ENCODE measurements at places on chromosomes 12 and 14.

DNA sequence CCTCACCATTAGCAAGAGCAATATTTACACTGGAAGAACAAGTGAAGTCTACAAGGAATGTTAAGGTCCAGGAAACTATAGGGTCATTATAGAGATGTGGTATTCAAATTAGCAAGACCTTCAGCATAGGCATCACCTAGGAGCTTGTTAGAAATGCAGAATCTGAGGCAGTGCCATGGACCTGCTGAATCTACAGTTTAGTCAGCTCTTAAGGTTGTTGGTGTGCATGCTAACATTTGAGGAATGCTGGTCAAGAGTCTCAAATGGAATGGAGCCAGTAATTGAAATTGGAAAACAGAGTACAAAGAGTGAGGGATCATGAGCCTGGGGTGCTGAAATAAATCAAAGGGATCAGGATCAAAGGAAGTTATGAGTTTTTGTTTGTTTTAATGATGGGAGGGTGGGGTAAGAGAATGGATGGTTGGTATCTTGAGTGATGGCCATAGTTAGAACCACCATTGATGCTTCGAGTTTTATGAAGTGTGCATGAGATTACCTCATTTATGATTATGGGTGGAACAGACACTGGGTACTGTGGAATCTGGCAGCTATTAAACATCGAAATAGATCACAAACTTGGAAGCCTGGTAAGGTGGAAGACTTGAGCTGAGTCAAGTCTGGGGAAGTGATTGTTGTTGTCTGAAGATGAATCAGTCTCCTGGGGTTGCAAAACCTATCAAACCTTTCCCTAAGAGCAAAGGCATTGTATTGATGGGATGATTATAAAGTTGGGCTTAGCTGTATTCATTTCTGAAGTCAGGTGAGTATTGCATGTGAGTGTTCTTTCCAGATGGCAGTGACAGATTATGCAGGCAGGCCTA is 323.3 kb upstream of the E2F7 start:
- DNase-seq = no peak

GRCh38 chr12:49366096-49366651 is 1.1 kb upstream of the SPATS2 start:
- DNase-seq = peak; percentile 10

- DNase-seq = no peak
Observed at GRCh38 chr14:90114554-90114953, 52.8 kb downstream of the KCNK13 start.

DNA sequence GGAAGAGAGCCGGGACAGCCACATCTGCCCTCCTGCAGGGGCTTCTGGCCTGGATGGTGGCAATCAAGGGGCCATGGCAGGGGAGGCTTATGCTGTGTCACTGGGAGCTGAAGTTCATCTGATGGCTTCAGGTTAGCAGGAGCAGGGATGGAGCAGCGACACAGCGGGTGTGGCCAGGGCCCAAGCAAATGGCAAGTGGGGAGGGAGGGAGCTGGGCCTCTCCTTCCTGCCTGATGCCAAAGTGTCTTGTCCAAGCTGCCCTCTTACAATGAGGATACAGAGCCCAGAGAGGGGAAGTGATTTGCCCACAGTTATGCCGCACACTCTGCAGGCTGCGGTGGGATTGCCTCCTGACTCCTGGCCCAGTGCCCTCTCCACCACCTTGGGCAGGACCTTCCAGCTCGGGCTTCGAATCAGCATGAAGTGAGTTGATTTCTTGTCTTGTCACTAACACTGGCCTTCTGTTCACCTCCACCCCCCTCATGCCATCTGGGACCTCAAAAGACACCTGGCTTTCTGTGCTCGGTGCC is 51.3 kb downstream of the IQSEC3 start:
- no peak for DNase-seq

DNA sequence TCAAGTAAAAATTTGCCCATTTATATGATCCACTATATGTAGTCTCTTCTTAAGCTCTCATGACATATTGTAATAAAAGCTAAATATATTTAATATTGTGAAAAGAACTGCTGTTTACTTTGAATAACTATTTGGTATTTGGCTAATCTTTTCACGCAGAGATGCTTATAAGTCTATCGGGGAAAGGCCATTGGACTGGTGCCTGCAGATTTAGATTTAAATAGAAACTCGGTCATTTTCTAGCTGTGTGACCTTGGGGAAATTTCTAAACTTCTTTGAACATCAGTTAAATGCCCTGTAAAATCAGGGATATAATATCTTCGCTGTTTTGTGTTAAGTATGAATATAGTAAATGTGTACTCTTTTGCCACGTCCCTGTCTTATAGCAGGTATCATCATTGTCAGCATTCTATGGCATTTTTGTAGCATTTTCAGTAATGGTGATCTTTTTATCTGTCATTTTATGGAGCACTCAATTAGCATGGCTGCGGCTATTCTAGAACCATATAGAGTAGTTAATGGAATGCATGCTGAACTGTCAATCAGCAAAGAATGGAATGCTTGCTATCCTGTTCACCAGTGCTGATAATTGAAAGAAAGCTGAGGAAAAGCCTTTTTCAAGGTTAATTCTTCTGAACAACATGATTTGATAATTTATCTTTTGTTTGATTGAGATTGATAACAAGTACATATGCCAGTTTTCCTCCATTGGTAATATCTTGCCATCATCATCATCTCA is 181.2 kb downstream of the TMTC2 start:
- DNase-seq = no peak

DNA sequence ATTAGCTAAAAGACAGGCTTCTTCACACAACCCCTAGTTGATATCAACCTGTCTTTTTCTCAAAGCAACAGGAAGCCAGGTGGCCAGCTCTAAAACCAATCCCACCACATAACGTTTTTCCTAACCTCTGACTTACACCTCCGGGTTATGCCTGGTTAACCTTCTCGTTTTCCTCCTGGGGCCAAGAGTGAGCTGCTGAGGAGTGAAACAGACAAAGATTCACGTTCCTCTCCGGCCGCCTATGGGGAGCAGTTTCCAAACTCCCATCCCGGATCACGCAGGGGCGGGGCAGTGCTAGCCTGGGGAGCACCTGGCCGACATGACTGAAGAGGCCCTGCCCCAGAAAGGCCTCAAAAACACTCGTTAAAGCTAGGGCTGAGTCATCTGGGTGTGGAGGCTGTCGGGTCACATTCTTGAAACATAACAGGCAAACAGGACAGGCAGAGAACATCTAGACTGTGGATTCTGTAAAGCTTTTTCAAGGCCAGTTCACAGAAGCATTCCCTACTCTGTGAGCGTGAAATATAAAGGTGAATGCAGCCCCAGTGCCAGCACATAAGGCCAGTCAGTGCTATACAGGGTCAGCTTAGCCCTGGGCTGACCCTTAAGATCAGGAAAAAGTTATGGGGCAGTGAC is 25.9 kb upstream of the LGALS3 start:
- peak; percentile 97 for DNase-seq

DNA sequence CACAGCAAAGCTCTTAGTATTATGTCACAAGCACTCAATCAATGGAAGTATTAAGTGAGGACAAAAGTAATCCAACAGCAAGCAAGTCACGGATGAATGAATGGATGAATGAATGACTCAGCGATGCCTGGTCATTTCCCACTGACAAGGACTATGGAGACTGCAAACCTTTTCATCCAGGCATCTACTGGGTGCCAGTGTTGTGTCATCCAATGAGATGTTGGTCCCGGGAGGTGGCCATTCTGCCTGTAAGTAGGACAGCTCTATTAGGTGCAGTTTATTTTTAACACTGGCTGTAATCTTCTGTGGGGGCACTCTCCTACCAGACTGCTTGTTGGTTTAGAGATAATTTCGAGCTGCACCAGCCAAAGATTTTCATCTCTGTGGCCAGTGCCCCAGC is 39.4 kb downstream of the STAB2 start:
- DNase-seq = no peak

GRCh38 chr12:76957301-76957700 is 78.5 kb upstream of the CSRP2 start:
- DNase-seq = no peak

DNA sequence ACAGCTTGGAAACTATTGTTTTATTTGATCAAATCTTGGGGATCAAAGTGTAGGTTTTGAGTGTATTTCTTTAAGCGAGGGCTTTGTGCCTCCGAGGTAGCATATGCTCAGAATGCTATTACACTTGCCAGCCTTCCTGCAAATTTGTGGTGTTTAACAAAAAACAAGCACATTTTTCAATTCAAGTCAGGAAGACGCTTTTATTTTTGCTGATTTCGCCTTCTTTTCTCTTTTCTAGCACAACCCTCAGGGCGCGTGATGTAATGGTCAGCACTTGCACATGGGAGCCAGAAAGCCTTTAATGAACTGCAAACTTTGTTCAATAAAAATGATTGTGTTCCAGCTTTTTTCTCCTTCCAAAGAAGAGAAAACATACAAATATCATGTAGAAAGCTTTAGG is 466.5 kb downstream of the PRKD1 start:
- DNase-seq = peak; percentile 3

DNA sequence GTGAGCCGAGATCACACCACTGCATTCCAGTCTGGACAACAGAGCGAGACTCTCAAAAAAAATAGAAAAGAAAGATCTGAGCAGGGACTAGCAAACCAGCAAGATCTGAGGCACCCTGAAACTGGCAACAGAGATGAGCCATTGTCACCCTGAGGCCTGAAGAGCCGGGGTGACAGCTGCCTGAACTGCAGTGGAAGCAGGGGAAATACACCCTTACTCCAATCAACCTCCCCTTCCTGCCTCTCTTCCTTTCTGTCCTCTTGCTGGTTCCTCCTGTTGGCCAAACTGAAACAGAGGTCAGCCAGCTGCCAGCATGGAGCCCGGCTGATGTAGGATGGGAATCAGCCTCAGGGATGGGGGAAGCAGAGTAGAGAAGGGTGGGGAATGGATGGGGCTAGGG is 192.0 kb downstream of the CHST11 start:
- no peak for DNase-seq

DNA sequence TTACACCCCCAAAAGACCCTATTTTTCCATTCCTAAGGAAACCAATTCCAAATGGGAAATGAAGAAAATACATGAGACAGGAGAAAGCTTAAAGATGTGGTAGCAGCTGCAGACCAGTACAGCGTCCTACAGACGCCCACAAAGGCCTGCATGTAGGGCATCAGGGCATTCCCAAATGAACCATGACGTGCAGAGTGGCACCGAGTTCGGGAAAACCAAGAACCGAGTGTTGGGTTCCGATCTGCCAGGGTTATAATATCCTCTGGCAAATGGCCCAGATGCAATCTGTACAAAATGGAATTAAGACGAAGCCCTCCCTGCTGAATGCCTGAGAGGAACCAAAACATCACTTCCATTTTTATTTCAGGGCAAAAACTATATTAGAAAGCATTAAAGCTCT is 34.4 kb upstream of the SELPLG start:
- DNase-seq = no peak

DNA sequence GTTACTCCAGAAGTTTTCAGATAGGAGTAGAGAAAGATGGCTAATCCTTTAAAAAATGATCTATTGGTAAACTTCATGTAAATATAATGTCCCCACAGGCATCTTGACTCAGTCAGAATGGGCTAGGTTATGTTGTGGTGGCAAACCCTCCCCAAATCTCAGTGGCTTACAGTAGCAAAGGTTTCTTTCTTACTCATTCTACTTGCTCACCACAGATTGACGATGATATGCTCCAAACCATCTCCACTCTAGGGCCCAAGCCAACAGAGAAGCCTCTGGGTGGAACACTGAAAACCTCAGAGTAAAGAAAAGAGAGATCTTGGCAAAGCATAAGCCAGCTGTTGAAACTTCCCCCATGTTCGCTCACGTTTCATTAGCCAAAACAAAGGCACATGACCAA is 146.4 kb downstream of the EMP1 start:
- DNase-seq = no peak

DNA sequence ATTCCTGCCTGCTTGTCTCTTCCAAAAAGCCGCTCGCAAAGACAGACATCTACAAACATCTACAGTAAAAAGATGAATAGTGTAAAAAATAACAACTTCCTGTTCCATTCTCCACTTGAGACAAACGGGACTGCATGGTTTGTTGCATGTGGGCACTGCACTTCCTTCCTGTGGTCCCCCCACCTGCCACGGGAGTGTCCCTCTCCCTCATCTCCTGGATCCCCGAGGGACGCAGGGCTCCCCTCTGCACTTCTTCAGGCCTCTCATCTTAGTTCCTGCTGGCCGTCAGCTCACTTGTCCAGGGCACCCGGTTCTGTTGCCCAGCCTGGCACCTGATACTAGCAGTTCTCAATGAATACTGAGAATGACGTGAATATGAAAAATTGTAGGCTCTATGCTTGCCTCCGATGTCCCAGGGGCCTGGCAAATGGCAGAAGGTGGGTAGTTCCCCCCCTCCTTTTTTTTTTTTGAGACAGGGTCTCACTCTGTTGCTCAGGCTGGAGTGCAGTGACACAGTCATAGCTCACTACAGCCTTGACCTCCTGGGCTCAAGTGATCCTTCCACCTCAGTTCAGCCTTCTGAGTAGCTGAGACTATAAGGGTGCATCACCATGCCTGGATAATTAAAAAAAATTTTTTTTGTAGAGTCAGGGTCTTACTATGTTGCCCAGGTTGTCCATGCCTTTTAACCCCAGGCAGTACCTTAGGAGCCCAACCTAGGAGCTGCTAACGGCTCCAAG is 3.5 kb upstream of the KLC1 start:
- DNase-seq = no peak

- peak; percentile 74 for DNase-seq
Observed at GRCh38 chr12:5318874-5319273, 113.0 kb upstream of the NTF3 start.
